Activated T-helper 2 cell treated with anti-CD3 and anti-CD28 coated beads, Interferon-gamma antibody, Interleukin-2, Interleukin-4, amounts not matched to agents 10 μg/mL and 5 μg/mL and 100 μg/mL, durations not matched to agents 14 hours and 24 hours and 36 hours (primary cell): ENCODE measurements at places on chromosomes 16 and 17.

DNA sequence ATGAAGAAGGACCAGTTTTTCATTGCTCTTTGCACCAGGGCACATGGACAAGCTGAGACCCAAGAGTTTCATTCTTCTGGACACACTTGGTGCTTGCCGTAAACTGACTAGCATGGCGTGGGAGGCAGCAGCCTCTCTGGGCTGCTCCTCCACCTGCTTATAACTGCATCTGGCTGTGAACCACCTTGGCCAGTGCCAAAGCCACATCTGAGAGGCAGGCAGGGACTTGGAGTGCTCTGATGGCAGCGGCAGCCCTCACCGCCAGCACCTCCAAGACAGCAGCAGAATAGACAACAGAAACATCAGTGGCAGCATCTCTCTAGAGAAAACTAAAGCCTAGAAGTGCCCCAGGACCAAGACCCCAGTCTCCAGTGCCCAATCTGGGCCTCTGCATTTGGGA, 4.7 kb downstream of the KRT37 start:
- DNase-seq: no peak

- no peak for DNase-seq
These were observed 21.5 kb downstream of the MRC2 start for GRCh38 chr17:62648956-62649294.

- no peak for DNase-seq
These were observed 12.9 kb downstream of the TRIM37 start for GRCh38 chr17:59093702-59094231.

DNA sequence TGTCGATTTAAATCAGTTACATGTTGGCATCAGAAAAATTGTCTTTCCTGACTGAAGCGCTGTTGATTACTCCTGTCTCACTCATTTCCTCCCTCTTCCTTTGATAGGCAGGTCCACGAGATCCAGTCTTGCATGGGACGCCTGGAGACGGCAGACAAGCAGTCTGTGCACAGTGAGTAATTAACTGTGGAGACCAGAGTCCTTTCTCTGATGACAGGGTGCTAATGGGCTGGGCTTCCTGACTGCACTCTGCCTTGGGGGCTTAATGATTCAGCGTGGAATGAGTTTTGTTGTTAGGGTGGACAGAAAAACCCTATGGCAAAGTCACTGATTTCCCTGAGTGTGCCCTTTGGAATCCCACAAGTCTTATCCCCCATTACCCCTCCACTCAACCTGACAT, 6.5 kb downstream of the GOSR2 start:
- DNase-seq: no peak

DNA sequence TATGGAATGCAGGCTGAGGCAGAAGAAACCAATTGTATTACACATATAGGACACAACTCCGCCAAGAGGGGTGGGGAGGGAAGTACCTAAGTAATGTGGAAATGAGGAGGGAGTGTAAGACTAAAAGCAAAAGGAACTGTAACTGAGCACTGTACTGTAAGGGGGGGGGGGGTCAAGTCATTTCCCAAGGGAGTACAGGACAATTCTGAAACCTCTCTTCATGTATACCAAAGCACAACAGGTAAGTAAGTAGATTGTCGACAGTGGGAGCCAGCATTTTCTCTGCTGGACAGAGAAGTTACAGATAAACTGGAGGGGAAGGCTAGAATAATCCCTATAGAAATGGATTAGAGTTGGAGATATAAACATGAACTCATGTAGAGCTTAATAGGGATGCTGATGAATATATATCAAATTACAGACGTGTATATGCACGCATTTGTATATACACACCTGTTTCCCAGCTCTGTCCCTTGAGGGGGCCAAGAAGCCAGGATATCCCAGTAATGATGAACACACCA, 6.4 kb downstream of the USP22 start:
- DNase-seq: no peak

- no peak for DNase-seq
These were observed 12.2 kb upstream of the MMD start for GRCh38 chr17:55433629-55434422.

DNA sequence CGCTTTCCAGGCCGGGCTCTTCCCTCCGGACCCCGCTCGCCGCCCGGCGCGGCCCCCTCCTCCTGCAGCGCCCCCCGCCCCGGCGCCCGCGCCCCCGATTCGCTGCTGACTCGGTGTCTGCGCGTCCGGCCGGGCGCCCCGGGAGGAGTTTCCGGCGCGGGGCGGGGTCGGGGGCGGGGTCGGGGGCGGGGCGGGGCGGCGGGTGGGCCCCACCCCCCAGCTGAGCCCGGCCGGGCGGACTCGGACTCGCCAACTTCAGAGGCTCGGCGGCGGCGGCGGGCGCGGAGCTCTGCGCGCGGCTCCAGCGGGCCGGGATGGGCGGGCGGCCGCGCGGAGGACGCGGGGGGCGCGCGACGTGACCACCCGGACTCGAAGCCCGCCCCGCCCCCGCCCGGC, at the start of gene METRNL:
METRNL (plus strand) TSS at position 258 of the 396 bp plus-strand sequence. CDS start 207 bp downstream, outside the sequence.
- peak; percentile 46 for DNase-seq

- no peak for DNase-seq
These were observed 5.3 kb downstream of the GPRC5B start for GRCh38 chr16:19879241-19879792.

DNA sequence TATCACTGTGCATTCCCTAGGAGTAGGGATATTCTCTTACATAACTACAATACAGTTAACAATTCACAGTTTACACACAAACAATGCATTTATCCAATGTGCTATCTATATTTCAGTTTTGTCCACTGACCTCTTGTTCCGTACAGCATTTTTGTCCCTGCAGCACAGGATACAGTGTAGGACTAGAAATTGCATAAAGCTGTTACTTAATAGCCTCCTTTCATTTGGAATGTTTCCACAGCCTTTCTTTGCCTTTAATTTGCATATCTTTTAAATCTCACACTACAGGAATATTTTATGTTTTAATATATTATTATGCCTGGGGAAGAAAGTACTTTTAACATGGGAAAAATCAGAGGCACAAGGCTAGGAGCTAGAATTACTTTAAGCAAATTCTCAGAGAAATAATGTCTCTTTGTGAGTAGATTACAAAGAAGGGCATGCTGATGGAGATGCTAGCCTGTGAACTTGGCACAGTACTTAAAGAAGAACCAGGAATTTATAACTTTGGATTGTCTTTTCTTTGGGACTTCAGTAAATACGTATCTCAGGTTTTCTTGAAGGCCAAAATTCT, 144.3 kb downstream of the ITFG1 start:
- DNase-seq: no peak

DNA sequence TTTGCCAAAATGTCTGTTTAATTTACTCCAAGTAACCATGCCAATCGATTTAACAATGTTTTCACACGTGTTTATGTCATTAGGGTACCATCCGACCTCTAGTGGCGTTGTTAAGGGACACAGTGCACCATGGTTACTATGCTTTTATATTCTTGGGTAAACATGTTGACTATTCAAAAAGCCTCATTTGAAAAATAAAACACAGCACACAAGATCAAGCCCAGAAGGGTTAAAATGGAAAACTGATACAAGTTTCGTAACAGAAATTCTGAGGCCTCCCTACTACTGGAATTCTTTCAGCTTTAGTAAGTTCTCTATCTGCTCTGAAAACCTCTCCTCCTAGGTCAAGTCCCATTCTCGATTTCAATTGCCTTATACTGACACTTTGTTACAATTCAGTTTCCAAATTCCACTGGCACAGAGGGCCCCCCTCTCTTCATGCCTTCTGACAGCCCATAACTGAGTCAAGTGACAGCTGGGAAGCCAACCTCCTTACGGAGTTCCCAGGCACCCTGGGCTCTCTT, 2.1 kb downstream of the CFAP20 start:
- DNase-seq: peak; percentile 16

DNA sequence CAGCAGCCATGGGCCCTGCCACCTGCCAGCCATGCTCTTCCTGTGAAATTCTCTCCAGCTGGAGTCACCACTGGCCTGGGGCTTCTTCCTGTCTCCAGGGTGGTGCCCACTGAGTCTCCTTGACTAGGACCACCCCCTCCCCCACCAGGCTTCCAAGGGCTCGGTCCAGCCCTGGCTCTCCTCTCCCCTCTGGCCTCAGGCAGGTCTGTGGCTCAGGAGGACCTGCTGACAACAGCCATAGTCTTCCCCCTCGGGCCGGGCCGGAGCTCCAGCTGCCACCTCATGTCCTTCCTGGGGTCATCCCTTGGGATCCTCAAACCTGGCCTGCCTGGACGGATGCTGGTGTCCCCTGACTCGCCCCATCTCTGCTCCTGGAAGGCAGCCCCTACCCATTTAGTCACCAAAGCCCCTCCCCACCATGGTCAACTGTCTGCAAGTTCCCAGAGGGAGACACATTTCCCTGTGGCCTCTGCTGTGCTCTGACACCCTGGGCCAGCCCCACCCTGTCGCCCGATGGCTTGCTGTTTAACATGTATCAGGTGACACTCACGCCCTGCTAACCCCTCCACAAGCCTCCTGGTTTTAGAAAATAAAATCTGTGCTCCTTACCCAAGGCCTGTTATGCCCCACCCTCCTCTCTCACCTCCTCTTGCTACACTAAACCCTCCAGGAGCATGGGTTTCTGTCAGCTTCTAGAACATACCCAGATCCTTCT, 186.2 kb downstream of the RBFOX3 start:
- no peak for DNase-seq

DNA sequence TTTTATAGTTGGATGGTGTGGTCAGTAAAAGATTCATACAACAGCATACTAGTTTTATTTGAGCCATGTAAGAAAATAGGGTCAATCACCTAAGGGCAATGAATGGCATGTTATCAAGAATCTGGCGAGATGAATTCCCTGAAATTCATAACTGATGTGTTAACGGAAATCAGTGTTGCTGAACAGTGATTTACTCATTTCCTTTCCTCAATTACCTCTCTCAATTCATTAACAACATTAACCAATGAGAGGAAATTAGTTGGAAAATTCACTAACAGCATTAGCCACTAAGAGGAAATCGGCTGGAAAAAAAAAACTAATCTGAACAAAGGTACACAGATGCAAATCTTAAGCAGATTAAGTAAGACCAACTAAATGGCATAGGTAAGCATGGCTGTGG, 6.3 kb downstream of the CMTR2 start:
- no peak for DNase-seq

DNA sequence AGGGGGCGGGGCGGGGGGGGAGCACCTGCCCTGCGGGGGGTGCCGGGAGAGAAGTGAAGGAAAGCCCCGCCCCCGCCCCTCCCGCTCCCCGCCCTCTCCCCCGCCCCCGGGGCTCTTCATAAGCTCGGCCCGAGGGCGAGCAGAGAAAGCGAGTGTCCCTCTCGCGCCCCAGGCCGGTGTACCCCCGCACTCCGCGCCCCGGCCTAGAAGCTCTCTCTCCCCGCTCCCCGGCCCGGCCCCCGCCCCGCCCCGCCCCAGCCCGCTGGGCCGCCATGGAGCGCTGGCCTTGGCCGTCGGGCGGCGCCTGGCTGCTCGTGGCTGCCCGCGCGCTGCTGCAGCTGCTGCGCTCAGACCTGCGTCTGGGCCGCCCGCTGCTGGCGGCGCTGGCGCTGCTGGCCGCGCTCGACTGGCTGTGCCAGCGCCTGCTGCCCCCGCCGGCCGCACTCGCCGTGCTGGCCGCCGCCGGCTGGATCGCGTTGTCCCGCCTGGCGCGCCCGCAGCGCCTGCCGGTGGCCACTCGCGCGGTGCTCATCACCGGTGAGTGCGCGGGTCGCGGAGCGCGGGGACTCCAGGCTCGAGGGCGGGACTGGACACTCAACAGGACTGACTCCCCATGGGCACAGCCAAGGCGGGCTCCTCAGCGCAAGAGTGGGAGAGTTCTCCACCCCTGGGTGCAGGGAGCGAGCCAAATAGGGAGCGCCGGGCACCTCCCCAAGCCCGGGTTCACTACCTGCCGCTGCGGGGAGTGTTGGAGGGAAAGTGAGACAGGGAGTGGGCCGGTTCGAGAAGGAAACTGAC, at the start of gene HSD11B2:
HSD11B2 (plus strand) TSS at position 145 of the 798 bp plus-strand sequence; CDS start at position 273, 128 bp downstream.
- peak; percentile 16 for DNase-seq
